CD4-positive, CD25-positive, alpha-beta regulatory T cell (primary cell): ENCODE measurements at places on chromosomes 6 and 20.

- DNase-seq, result no peak
Measured at GRCh38 chr6:13698715-13699114, 12.9 kb downstream of the RANBP9 start.

- DNase-seq, result no peak
Measured at GRCh38 chr6:157994125-157994795, 12.6 kb downstream of the SYNJ2 start.

- DNase-seq, result no peak
Measured at GRCh38 chr6:87182940-87183339, 27.6 kb downstream of the ZNF292 start.

GRCh38 chr20:8414586-8415274 is 282.7 kb downstream of the PLCB1 start:
- DNase-seq, result no peak

- DNase-seq, result no peak
Measured at GRCh38 chr20:63487781-63488241, 11.1 kb downstream of the EEF1A2 start.

DNA sequence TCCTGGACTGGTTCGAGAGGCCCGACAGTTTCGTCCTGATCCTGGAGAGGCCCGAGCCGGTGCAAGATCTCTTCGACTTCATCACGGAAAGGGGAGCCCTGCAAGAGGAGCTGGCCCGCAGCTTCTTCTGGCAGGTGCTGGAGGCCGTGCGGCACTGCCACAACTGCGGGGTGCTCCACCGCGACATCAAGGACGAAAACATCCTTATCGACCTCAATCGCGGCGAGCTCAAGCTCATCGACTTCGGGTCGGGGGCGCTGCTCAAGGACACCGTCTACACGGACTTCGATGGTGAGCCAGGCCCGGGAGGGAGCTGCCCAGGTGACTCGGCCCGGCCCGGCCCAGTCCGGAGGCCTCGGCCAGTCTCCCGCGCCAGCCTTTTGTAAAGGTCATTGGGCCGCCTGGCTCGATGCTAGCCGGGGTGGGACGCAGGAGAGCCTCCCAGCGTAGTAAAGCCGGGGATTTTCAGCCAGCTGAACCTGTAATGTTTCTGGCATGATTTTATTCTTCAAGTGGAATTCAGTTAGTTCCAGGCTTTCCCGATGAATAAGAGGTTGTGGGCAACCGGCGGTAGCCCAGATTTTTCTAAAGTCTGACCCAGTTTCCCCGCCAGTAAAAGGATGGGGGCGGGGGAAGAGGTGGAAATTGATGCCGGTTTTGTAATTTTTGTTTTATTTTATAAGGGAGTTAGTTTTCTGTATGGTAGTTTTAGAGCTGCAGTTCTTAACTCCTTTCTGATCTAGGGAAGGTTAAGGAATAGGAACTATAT is 1.4 kb downstream of the PIM1 start:
- DNase-seq, result peak; percentile 66

- DNase-seq, result no peak
Measured at GRCh38 chr6:37679539-37680476, 17.9 kb downstream of the MDGA1 start.

DNA sequence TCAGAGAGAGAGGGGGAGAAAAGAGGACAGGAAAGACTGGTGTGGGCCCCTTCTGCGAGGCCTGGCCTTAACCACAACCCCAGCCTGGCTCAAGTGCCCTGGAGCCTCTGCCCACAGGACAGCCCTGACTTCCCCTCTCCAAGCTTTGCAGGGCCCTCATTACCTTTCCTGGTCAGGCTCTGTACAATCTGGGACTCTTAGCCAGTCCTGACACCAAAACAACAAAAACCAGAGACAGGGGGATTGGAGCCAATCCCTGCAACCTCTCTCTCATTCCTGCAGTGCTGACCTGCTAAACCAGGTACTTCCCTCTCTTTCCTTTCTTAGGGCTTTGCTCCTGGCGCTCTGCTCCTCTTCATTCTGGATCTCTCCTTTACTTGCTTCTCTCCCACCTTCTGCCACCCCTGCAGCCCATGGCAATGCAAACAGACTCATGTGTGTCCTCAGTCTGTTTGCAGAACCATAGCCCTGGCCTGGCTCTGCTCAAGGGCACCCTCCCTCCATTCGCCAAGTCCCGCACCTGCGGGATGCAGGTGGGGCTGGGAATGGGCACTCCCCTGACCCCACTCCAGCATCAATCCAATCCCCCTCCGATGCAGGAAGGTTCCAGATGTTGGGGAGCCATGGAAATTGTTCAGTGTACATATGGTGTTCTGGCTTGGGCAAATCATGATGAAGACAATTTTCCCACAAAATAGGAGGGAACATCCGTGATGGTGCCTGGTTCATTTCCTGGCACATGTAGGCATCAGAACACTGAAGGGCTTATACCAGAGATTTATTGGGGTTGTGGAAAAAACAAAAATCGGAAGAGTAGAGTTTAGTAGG is 38.1 kb downstream of the RPP40 start:
- DNase-seq, result no peak

DNA sequence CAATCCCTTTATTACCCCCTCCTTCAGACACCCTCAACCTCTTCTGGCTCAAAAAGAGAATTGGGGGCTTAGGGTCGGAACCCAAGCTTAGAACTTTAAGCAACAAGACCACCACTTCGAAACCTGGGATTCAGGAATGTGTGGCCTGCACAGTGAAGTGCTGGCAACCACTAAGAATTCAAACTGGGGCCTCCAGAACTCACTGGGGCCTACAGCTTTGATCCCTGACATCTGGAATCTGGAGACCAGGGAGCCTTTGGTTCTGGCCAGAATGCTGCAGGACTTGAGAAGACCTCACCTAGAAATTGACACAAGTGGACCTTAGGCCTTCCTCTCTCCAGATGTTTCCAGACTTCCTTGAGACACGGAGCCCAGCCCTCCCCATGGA is 2.2 kb downstream of the TNF start:
- no peak for DNase-seq

GRCh38 chr6:154951345-154952200 is 43.5 kb upstream of the TIAM2 start:
- no peak for DNase-seq

GRCh38 chr20:19431316-19431700 is 218.9 kb downstream of the SLC24A3 start:
- no peak for DNase-seq

DNA sequence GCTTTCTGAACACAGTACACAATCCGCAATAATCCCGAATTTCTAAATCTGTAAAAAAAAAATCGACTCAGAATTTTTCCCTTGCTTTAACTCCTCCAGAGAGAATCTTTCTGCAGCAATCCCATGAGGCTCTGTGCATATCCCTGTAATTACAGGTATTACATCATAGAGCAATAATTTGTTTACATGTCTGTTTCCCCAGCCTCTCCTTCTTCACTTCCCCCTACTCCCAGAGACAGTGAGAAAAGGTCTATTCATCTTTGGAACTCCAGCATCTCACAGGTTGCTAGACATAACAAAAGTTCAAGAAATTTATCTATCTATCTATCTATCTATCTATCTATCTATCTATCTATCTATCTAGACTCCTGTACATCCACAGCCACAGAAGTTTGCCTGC is 26.0 kb downstream of the KLHL31 start:
- no peak for DNase-seq

GRCh38 chr6:155454471-155454870 is 1.2 kb downstream of the NOX3 start:
- no peak for DNase-seq

DNA sequence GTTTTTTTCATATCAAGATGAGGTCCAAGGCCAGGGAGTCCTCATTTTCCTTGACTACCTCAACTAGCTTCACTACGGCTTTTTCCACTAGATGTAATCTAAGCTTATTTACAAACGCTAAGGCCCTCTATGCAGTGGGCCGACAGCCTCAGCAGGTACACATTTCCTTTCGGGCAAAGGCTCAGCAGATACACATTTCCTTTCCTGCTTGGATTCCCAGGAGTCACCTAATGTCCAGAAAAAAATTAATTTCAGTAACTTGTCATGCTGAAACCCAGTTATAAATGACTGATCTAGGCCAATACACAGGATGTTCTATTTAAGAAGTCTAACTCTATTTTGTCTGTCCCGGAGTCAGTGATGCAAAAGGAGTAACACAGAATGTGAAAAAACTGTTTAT is 7.2 kb upstream of the KIAA0408 start:
- DNase-seq, result no peak

DNA sequence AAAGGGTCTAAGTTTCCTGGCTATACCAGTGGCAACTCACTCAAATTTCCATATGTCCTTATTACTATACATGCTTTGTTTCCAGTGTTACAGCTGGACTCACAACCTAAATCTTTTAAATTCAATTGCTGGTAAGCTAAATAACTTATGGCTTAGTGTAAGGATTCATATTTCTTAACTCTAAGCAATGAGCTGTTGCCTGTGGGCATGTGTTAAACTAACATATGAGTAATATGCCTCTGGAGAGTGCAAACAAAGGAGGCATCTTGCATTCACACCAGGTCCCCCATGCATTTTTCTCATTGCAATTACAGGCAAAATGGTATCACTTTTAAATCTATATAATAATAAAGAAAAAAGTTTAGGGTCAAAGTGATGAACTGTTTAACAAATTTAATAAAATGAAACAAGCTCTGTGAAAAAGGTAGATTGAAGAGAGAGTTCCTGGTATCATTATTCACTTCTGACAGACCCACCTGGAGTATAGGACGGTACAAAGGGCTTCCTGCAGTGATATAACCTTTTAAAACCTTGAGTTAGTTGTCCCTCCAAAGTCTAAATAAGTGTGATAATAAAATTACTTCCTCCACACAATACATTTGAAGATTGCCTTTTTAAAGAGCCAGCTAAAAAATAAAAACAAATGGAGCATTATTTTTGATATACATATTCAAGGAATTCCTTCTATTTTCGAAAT is 57.6 kb upstream of the HMGCLL1 start:
- DNase-seq, result no peak

GRCh38 chr6:169862892-169863525 is 111.6 kb downstream of the ERMARD start:
- DNase-seq, result no peak

GRCh38 chr6:56482525-56482924 is 160.2 kb downstream of the DST start:
- DNase-seq, result no peak

DNA sequence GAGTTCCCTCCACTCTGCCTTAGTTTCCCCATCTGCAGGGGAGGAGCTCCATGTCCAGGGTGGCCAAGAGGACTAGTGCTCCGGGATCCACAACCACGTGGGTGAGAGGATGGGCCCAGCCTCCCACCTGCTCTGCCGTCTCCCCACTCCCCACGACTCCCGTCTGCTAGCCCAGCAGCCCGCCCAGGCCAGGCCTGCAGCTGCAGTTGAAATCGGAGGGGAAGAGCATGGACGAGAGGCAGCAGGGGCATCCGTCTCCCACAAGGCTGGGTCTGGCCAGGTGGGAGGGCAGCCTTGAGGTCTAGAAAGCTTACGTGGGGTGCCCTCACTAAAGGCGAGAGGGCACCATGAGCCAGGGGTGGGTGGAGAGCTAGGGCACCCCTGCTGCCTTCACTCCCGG is 8.6 kb downstream of the NOL4L start:
- DNase-seq, result no peak

DNA sequence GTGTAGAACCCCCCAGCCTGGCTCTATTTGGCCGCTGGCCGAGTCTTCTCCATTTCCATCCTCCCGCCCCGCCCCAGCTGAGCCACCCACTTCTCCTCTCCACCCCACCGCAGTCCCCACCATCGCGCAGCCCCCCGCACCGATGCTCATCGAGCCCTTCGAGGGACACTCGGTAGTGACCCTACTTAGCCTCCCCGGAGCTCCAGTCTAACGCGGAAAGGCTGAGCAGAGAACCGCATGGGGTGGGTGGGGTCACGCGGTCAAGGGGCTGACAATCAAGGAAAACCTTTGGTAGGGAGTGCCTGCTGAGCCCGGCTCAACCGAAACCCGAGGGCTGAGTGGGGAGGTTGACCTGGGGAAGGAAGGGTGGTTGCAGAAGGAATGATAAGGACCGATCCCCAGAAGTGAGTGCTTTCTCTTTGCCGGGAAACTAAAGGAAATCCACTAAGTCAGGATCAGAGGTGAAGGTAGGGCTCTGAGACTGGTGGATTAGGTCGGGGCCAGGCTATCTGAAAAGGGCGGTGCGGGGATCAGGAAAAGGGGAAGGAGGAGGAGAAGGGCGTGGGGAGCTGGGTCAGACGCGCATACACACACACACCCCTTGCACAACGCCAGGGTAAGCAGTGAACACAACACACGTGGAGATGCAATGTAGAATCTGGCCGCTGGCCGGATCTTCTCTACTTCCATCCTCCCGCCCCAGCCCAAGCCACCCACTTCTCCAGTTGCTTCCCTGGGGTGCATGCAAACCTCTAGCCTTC is 49.8 kb downstream of the CPXM1 start:
- DNase-seq, result no peak

DNA sequence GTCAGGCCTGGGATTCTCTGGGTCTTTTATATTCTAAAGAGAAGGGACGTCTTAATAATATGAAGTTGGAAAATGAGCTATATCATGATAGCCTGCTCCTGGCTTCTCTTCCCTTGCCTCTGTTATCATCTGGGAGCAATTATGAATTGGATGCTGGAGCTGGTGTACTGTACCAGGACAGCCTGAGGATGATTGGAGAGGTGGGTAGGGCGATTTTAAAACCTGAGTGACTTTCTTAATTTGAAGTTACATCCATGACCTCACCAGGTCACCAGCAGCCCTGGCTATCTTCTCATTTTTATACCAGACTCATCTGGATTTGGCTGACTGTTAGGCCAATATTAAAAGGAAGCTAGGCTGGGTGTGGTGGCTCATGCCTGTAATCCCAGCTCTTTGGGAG is 317.6 kb downstream of the CLIC5 start:
- no peak for DNase-seq

- DNase-seq, result no peak
Measured at GRCh38 chr6:155837474-155837873, 381.8 kb upstream of the NOX3 start.

- no peak for DNase-seq
Measured at GRCh38 chr6:71720705-71721104, 165.6 kb upstream of the RIMS1 start.

GRCh38 chr20:62382306-62383198 is 4.4 kb upstream of the RPS21 start:
- peak; percentile 63 for DNase-seq

GRCh38 chr6:68094070-68094469 is 541.0 kb upstream of the ADGRB3 start:
- no peak for DNase-seq

DNA sequence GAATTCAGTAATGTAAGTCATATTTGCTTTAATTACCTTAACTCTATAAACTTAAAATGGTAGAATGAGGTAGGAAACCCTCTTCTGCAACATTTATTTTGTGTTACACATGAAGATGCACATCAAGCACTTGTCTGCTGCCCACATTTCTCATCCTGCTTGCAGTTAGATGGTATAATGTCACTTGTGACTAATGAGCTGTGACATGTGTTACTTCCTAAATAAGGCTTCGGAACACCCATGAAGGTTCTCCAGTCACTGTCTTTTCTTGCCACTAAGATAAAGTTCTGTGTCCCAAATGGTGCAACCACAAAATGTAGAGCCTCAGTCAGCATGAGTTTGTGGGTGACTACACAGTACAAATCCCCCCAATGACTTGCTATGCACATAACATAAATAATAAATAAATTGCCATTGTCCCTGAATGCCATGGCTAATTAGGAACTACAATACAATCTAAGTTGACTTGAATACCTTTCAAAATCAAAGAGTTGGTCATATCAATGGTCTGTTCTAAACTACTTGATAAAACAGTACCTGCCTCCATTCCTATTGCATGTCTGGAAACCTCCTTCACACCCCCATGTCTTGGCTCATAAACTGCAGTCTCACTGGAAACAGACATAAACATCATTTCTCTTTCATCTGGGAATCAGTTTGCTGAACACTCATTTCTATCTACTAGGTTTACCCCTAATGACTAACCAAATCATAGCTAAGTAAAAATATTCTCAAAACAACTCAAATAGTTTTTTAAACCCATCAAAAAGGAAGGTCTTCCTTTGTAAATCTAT is 157.2 kb downstream of the PTPRK start:
- DNase-seq, result no peak
